ENCODE measurements at places on chromosomes 16 and 17.

DNA sequence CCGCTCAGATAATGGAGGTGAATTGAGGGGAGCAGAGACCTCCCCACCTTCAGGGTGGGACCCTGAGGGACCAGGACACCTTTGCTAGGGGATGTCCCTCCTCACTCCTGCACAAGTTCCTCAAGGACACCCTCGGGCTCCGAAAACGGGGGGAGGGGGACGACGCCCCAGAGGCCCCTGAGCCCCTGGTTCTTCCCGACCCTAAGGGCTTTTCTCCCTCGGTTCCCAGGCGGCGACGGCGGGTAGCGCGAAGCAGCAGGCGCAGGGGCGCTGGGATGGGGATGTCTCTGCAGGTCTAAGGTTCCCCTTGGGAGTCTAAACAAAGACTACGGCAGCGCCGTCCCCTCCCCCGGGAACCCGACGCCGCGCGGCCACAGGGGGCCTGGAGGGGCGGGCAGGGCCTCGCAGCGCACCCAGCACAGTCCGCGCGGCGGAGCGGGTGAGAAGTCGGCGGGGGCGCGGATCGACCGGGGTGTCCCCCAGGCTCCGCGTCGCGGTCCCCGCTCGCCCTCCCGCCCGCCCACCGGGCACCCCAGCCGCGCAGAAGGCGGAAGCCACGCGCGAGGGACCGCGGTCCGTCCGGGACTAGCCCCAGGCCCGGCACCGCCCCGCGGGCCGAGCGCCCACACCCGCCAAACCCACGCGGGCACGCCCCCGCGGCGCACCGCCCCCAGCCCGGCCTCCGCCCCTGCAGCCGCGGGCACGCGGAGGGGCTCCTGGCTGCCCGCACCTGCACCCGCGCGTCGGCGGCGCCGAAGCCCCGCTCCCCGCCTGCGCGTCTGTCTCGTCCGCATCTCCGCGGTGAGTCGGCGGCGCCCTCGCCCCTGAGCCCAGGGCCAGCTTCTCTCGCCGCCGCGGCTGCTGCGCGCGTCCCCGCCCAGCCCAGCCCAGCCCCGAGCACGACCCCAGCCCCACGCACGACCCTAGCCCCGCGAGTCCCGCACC lies 36.7 kb upstream of the NDRG4 start:
- no peaks in the 10 kb centered on the region for H3K36me3 ChIP-seq
- no peak overlapping the region for H3K27ac ChIP-seq
- H3K4me1 ChIP-seq, result peaks cover 6% of the 10 kb centered on the region
- no peak for DNase-seq
- H3K27me3 ChIP-seq, result peaks cover 21% of the 10 kb centered on the region
- H3K4me3 ChIP-seq, result peak overlapping the region; percentile 64

DNA sequence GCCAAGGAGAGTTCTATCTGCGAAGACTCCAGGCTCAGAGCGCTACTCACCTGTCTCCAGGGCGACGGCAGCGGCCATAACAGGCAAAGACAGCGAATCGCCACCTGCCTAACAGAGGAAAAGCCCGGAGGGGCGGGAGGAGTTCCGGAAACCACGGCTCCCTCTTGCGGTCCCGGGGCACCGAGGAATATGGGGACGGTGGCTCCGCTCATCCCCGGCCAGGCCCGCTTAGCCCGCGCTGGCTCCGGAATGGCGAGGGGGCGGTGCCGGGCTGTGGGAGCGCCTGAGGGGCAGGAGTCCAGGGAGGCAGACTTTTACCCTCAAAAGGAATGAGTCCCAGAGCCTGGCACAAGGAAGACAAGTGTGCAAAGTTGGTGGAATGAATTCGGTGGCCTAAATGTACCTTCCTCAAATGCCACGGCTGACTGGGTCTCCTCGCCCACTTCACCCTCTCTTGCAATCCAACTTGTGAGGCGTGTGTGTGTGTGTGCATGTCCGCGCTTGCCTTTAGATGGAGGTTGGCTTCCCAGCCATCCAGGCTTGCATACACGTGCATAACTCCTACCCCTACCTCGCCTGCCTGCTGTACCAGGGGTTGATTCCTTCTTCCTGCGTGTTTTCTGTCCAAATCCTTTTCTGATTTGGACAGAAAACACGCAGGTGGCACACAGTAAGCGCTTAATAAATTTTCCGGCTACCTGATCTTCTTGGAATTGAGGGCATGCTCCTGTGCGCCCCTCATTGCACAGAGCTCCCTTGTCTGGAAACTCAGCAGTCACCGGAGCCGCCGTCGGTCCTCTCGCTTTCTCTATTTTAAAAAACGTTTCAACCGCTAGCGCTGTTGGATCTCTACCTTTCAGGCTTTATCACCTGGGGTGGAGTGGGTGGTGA lies 3.5 kb downstream of the C17orf100 start:
- H3K27me3 ChIP-seq, result no peaks in the 10 kb centered on the region
- no peak overlapping the region for H3K4me3 ChIP-seq
- no peak for DNase-seq

DNA sequence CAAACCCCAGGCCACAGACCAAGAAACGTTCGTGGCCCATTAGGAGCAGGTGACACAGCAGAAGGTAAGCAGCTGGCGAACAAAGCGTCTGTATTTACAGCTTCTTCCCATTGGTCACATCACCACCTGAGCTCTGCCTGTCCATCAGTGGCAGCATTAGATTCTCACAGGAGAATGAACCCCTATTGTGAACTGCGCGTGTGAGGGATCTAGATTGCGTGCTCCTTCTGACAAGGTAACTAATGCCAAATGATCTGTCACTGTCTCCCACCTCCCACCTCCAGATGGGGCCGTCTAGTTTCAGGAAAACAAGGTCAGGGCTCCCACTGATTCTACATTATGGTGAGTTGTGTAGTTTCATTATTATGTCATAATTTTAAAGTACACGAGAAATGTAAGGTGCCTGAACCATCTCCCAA lies 186.3 kb downstream of the CPPED1 start:
- H3K4me1 ChIP-seq, result no peaks in the 10 kb centered on the region
- H3K36me3 ChIP-seq, result no peaks in the 10 kb centered on the region
- H3K4me3 ChIP-seq, result no peak overlapping the region
- DNase-seq, result no peak
- no peaks in the 10 kb centered on the region for H3K27me3 ChIP-seq

DNA sequence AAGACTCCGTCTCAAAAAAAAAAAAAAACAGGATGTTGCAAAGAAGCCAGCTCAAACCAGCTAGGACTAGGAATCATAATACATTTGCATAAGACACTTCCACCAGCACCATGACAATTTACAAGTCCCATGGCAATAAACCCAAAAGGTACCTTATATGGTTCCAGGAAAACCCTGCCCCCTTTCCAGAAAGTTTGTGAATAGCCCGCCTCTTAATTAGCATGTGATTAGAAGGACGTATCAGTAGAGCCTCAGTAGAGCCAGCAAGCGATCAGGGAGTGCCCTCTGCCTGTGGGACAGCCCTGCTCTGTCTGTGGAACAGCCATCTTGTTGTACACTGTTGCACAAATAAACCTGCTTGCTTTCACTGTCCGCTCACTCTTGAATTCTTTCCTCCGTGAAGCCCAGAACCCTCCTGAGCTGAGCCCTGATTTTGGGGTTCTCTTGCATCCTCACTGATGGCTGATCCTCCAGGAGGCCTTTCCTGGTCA lies 14.0 kb downstream of the NUPR1 start:
- DNase-seq, result no peak
- H3K36me3 ChIP-seq, result no peaks in the 10 kb centered on the region
- no peak overlapping the region for H3K4me3 ChIP-seq

DNA sequence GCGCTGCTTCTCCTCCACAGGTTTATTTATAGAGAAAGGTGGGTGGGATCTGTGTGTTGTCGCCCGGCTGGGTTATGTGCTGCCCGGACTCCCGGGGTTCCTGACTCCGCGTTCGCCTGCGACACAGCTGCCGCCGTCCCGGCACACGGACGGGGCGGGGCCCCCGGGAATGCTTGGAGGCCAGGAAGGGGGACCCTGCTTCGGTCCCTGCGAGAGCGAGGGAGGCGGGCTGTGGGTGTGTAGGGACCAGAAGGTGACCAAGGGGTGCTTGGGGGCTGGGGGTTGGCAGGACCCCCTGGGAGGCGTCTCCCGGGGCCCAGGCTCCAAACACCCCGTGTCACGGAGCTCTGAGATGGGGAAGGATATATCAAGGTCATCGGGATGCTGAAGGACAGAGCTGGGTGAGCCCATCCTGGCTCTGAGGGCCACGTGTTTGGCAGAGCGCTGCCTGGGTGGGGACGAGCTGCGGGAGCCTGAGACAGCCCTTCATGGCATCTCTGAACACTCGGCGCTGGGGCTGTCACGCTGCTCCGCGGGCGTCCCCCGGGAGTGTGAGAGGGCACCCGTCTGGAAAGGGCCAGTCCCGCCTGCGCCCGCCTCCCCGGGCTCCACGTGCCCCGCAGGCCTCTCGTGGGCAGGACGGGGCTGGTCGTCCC lies 4.2 kb downstream of the CACNA1H start:
- H3K27me3 ChIP-seq, result peaks cover 13% of the 10 kb centered on the region
- no peak overlapping the region for H3K27ac ChIP-seq
- peaks cover 22% of the 10 kb centered on the region for H3K4me1 ChIP-seq
- H3K4me3 ChIP-seq, result no peak overlapping the region
- no peak for DNase-seq

- H3K4me3 ChIP-seq, result no peak overlapping the region
- no peaks in the 10 kb centered on the region for H3K27me3 ChIP-seq
- no peak overlapping the region for H3K27ac ChIP-seq
- DNase-seq, result no peak
- H3K36me3 ChIP-seq, result no peaks in the 10 kb centered on the region
These were observed 64.8 kb downstream of the ANKRD11 start for GRCh38 chr16:89425523-89425922.
